ENCODE measurements at places on chromosomes 6 and 20.

- no peak for DNase-seq
Observed at GRCh38 chr20:31870726-31871617, 538 bp downstream of the TTLL9 start.

- DNase-seq: no peak
Observed at GRCh38 chr20:12113468-12114371, 196.0 kb downstream of the BTBD3 start.

- DNase-seq: no peak
Observed at GRCh38 chr20:13608066-13608465, 30.7 kb downstream of the TASP1 start.

DNA sequence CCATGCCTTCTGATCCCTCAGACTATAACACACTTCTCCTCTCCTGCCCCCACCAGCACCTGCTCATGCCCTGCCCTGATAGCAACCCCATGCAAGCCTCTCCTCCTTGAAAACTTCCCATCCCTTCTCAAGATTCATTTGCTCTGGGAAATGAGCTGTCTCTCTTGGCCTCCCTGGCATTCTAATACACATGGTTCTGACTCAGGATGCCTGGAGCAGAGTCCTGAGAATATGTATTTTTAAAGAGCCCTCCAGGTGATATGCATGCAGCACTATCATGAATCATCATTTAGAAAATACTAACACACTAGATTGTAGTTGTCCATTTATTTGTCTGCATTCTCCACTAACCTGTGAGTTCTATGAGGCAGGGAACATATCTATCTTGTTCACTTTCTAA is 26.6 kb downstream of the HDGFL1 start:
- peak; percentile 61 for DNase-seq

DNA sequence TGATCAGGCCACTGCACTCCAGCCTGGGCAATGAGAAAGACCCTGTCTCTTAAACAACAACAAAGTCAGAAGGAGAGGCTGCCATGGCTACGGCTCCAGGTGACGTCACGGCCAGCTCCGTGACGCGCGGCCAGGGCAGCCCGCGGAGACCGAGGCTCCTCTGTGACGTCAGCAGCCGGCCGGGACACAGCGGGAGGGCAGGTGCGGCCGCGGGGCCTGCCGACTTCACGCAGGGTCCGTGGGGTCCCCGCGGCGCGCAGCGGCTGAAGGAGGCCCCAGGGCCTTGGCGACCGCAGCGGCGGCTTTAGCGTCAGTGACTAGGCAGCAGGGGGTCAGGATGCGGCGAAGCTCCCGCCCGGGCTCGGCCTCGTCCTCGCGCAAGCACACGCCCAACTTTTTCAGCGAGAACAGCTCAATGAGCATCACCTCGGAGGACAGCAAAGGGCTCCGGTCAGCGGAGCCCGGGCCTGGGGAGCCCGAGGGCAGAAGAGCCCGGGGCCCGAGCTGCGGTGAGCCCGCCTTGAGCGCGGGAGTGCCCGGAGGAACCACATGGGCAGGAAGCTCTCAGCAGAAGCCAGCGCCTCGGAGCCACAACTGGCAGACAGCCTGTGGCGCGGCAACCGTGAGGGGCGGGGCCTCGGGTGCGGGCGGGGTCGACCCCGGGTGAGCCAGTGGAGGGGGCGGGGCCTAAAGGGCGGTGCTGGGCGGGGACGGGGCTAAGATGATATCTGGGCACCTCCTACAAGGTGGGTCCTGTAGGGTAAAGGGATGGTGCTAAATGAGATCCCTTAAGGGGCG is at the start of gene SPAG4:
Gene SPAG4, plus strand, starts transcription at position 163 of the 798 bp plus-strand sequence. Its CDS starts 175 bp downstream, at position 338.
- DNase-seq: peak; percentile 78

GRCh38 chr6:44291841-44292240 is 21.3 kb downstream of the AARS2 start:
- no peak for DNase-seq

DNA sequence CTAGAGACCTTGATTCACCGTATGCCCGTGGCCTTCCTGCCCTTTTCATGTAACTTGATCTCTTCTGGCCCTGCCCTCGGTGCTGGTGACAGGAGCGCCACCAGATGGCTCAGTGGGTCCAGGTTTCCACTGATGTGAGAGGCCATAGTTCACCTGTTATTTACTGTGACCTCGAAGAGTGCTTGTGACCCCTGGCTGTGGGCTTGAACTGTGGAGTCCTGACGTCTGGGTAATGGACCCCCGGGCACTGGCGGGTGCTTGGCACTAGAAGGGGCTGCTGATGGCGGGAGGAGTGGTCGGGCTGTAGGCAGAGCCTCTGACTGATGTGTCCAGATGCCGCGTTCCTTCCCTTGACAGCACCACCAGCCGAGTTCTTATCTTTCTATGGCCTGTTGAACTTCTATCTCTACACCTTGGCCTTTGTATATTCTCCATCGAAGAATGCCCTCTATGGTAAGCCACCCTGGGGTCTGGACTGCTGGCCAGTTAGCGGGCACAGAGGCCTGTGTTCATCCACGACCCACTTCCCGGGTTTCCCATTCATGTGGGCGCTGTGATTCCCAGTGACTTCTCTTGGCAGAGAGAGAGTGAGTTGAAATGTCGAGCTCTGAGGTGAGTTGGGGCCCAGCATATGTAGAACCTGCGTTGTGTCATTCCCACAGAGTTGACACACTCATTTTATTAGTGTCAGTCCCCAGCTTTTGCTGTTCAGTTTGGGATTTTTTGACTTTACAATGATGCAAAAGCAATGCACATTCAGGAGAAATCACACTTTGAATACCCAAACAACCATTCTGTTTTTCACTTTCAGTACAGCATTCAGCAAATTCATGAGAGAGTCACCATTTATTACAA is 14.9 kb downstream of the DYNLT1 start:
- DNase-seq: no peak

DNA sequence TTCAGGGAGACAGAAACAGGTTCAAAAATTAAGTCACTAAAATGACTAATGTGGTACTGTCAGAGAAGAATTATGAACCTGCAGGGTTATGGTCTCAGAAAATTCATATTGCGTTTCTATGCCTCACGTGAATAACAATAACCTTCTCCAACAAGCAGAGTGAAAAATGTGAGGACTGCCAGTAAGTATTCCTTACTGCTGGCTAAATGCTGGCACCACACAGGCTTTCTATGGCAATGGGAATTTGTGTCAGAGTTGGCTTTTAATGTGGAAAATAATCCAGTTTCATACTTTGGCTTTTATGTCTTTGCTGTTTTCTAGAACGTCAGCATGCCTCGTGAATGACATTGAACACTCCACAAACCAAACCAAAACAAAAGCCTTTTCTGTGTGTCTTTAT is 656.0 kb downstream of the KIF16B start:
- no peak for DNase-seq

DNA sequence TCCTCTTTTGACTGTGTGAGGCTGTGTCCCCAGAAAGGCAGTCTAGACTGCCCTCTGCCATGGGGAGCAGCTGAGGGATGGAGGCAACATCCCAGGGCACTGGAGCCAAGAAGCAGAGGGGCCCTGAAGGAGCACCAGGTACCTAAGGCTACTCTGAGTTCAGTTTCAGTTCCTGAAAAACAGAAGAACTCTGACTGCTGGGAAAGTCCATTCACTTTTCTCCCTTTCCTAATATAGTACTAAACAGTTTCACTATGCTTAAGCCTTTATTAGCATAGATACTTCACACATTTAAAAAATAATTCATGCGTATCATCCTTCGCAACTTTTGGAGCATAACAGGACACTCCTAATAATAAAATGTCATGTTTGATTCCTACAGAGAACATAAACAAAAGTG is 130.0 kb downstream of the FOXC1 start:
- no peak for DNase-seq

GRCh38 chr20:46191611-46192010 is 73.5 kb downstream of the CD40 start:
- DNase-seq: no peak

Data from IMR-90 (cell line).